ENCODE measurements at places on chromosomes 16 and 17.

- DNase-seq: no peak
Observed at GRCh38 chr17:34375426-34375997, 12.5 kb upstream of the CCL1 start.

GRCh38 chr17:73462823-73463222 lies 151.0 kb upstream of the CDC42EP4 start:
- no peak for DNase-seq

GRCh38 chr17:18866866-18867813 lies 9.2 kb downstream of the PRPSAP2 start:
- peak; percentile 74 for DNase-seq

DNA sequence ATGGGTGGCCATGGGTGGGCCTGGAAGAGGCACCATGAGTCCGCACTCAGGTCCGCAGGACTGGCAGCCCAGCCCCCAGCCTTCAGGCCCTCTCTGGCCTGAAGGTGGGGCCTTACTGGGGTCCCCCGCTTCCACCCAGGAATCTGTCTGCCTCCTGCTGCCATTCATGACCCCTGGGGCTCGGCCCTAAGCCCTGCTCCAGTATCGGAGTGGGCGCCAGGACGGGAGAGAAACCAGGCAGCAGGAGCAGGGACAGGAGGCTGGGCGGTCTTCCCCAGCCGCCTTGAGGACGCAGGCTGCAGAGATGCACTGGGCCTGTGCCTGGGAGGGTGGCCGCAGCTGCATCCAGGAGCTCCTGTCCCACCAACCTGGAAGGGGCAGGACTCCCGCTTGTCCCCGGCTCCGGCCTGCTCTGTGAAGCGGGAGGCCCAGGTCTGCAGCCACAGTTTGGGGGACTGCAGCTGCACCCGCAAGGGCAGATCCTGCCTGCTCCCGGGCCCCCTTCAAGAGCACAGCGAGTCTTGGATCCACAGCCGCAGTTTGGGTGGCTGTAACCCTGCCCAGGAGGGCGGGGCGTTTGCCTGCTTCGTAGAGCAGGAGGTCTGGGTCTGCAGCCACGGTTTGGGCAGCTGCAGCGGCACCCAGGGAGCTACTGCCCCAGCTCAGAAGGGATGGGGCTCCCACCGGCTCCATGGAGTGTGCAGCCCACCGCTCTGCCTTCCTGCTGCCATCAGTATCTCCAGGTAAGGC lies 81.8 kb upstream of the DNAJA2 start:
- DNase-seq: no peak

DNA sequence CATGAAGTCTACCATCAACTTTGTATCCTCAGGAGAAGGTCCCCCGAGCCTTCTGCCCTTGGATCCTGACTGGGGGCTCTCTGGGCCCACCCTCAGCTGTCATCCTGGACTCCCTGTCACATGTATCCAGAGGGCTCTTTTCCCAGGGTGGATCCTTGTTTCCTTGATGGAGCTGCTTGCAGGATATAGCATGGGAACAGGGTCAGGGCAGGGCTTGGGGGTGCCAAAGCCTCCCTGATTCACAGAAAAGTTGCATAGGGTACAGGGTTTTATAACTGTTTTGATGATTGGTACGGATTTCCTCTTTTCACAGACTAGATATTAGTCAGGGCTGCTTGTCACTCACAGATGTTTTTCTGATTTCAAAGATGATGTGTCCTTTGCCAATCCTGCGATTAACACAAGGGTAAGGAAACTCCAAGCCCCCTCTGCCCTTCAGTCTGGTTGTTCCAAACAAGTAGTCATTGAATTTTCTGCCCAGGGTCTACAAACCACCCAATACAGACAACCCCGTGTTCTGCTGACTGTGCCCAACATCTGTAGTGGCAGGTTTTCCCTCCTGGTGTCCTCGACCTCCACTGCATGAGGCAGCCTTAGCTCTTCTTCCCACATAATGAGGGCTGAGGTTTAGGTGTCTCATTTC lies 20.6 kb upstream of the SLC35G3 start:
- DNase-seq: no peak

- DNase-seq: peak; percentile 96
Observed at GRCh38 chr17:19977293-19978208, at the start of gene AKAP10. Gene AKAP10, minus strand, starts transcription at chr17:19977828. Its CDS starts 149 bp downstream, at chr17:19977679.

GRCh38 chr17:82385559-82386254 lies 14.1 kb downstream of the UTS2R start:
- no peak for DNase-seq

DNA sequence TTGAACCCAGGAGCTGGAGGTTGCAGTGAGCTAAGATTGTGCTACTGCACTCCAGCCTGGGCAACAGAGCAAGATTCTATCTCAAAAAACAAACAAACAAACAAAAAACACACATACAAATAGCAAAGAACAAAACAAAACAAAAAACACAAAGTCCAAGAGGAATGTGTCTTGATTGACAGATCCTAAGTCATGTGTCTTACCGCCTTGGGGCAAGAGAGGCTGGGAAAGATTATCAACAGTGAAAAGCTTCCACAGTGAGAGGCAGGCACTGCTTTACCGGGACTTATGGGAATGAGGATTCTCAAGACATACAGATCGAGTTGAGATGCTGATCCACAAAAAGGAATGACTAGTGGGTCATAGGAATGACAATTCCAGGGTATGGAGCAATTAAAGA lies 62.7 kb upstream of the GAS7 start:
- no peak for DNase-seq

- DNase-seq: no peak
Observed at GRCh38 chr17:77963441-77963840, 4.9 kb downstream of the TNRC6C start.

- DNase-seq: no peak
Observed at GRCh38 chr17:80361495-80362220, 53.3 kb upstream of the ENDOV start.

DNA sequence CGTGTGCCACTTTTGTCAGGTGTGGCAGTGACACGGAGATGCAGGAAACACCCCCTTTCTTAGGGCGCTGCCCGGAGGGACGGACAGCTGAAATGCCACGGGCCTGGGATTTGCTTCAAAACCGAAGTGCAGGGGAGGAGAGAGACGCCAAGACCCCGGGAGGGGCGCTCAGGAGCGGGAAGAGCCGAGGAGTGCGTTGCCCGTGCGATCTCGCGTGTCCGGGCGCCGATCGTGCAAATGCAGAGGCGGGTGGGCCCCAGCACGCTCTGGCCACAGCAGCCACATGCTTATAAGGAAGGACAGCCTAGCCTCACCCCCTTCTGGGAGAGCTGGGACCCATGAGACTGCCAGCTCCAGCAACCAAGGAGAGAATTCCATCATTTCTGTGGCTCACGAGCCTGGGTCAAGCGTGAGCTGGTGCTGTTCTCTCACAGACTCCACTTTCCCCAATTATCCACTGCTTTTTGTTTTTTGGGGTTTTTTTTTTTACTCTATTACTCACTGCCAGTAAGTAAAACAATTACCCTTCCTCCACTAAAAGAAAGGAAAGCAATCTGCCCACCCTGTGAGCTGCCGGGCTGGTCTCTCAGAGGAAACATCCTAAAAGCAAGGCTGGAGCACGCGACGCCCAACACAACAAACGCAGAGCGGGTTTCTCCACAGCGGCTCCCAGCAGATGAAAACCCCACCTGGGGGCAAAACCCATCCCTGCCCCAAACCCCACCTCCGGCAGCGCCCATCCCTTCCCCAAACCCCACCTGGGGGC lies 27.2 kb upstream of the C16orf95 start:
- DNase-seq: no peak

GRCh38 chr17:27247071-27247957 lies 46.6 kb upstream of the WSB1 start:
- DNase-seq: peak; percentile 90

DNA sequence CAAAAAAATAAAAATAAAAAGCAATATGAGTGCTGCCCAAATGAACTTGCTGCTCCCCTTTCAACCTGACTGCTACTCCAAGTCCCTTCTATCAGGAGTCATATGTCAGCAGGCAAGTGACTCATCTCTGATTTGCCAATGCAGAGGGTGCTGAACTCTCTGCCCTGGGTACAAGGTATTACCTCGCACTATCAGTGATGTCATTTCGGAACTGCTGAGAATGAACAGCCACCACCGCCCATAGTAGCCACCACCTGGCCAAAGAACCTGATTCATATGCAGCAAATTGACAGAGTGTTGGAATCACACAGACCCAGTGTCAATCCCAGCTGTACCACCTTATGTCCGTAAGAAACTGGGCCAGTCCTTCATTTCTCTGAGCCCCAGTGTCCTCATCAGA lies 31.2 kb downstream of the LYRM9 start:
- peak; percentile 42 for DNase-seq

- no peak for DNase-seq
Observed at GRCh38 chr16:3292604-3293003, 9.3 kb downstream of the ZNF263 start.

GRCh38 chr17:20116683-20117309 lies 107.6 kb downstream of the SPECC1 start:
- no peak for DNase-seq

DNA sequence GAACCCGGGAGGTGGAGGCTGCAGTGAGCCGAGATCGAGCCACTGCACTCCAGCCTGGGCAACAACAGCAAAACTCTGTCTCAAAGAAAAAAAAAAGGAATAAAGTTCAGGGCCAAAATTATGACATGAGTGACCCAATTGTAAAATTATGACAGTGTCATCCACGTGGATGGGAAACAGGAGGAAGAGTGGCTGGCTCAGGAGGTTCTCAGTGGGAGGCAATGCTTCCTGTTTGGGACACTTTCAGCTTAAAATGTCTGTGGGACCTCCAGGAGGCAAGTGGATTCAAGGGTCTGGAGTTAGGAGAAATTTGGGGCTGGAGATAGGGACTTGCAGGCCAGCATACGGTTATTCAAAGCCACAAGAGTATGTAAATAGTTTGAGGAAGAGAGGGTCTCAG lies 8.0 kb upstream of the STX4 start:
- no peak for DNase-seq

DNA sequence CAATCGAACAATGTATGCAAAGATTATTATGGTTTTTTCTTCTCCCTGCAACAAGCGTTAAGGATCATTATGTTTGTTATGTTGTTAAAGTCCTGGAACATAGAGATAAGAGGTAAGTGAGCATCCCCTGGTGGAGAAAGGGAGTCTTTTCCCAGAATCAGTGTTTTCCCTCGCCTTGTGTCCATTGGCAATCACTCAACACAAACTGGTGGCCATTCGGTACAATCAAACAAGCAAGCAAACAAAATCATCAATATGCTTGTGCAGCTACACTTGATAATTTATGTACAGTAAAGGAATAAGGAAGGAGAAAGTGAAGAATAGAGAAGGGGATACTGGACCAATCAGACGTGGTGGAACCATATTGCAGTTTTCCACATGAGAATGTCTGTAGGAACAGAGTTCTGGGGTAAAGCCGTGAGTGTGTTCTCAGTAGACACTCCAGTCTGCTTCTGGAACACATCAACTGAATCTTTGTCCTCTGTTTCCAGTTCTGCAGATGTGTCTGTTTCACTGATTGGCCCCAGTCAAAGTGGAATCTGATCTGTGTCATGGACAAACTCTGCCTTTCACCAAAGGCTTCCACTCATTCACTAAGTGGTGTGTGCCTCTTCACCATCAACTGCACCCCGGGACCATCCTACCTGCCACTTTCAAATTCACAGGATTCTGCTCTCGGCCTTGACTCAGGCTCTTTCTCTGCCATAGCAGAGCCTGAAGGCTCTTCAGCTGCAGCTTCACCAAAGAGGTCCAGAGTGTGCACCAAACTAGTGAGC lies 169.5 kb downstream of the AHSP start:
- no peak for DNase-seq

DNA sequence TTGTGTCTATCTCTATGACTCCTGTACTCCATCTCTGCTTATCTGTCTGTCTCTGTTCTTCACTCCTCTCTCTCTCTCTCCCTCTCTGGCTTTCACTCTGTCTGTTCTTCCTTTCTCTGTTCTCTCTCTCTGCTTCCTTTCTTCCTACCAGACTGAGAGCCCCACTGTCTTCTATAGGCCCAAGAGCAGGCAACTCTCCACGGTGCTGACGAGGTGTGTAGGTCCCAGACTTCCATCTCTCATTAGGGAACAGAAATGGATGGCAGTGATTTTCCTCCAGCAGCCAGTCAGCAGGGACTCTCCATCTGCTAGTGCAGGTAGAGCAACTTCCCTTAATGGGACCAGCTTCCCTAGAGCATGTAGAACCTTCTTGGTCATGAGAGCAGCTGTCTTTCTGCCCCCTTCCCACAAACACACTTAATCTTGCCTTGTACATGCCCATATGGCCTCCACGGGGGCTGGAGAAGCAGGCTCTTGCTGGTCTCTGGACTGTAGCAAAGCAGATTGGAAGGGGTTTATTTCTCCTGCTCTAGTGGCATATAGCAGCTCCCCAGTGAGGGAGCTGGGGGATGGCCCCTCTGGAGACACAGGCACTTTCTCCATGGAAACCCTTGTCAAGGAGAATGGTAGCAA lies 47.8 kb upstream of the NLRP1 start:
- no peak for DNase-seq

GRCh38 chr16:77637940-77638339 lies 84.4 kb upstream of the NUDT7 start:
- DNase-seq: no peak

DNA sequence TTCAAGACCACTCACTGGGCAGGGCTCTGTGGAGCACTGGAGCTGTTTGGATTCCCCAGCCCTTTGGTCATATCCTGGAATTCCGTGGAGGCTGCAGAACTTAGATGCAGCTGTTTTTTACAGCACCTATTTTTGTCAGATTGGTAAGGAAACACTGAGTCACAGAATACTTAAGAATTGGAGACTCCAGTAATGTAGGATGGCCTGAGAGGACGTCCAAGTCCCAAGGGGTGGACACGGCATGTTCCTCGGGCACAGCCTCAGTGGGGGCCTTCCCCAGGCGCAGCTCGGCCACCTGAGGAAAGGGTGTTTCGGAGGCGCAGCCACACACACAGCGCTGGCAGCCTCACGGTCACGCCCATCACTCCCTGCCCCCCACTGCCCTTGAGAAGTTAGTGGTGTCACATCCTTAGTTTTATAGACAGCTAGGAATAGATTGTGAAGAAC lies 14.8 kb downstream of the PLD6 start:
- DNase-seq: no peak

- no peak for DNase-seq
Observed at GRCh38 chr17:2563061-2563460, 30.4 kb upstream of the PAFAH1B1 start.

GRCh38 chr16:6286176-6286575 lies 1046.5 kb upstream of the RBFOX1 start:
- no peak for DNase-seq

DNA sequence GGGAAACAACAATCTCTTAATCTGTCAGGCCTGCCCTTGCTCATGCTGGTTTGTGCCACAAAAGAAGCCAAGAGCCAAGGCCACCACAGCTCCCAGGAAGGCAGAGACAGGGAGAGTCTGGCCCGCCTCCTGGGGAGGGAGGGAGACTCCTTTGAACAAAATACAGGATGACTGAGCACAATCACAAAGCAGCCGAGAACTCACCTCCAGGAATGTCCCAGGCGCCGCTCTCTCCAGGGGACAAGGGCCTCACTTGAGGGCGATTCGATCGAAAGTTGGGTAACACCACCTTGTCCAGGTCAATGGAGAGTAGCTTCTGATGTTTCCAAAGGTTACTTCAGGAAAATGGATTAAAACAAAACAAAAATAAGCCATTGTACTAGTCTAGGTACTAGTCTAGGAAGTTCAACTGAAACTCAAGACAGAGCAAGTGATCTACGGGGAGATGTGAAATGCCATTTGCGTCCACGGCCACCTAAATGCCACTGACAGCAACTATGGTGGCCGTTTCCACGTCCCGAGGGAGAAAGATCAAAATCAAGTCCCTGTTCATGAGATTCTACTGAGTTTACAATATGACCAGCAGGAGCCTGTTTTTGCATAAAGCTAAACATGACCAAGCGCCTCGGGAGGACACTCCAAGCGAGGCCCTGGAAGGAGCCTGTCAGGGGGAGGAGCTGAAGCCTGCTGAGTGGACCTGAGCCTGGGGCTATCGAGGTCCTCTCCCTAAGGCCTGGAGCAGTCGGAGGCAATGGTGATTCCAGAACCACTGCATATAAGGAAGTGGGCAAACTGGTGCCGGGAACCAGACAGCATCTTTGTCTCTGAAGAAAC lies 13.4 kb upstream of the SLC38A8 start:
- DNase-seq: peak; percentile 22

Data from right lobe of liver (tissue), 6 donors.